NCI-H2107 (cell line): ENCODE measurements at places on chromosomes 11 and 22.

DNA sequence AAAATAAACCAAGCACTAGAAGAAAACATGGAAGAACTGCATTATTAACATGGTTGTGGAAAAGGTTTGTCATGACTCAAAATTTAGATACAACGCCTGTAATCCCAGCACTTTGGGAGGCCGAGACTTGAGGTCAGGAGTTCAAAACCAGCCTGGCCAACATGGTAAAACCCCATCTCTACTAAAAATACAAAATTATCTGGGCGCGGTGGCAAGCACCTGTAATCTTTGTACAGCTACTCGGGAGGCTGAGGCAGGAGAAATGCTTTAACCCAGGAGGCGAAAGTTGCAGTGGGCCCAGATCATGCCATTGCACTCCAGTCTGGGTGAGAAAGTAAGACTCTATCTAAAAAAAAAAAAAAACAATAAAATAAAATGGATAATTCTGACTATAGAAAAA lies 23.7 kb downstream of the GNB1L start:
- no peak for DNase-seq

- DNase-seq = no peak
These were observed 52.5 kb upstream of the KCNQ1OT1 start for GRCh38 chr11:2752204-2752770.

GRCh38 chr11:10604798-10605197 lies 36.3 kb upstream of the LYVE1 start:
- DNase-seq = no peak

- DNase-seq = no peak
These were observed 115.1 kb downstream of the DCDC1 start for GRCh38 chr11:31254415-31254814.

DNA sequence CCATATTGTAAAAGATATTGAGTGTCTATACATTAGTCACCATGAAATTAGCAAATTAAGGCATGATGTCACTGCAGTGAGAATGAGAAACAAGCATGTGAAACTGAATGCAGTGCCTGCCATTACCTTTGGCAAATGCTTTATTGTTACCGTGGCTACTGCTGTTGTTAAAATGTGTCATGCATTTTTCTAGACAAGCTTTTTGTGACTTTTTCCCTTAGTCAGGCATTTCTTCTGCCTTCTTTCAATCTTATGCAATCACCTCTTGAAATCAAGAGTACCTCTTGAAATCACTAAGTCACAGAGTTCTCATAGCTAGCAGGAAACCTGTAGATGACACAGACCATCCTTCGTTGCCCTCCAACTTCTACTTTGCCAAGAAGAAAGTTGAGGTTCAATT lies 461.7 kb upstream of the TENM4 start:
- DNase-seq = no peak

GRCh38 chr11:93054279-93054678 lies 84.8 kb downstream of the MTNR1B start:
- DNase-seq = no peak

- DNase-seq = no peak
These were observed 30.3 kb downstream of the MYO18B start for GRCh38 chr22:25772288-25772687.

DNA sequence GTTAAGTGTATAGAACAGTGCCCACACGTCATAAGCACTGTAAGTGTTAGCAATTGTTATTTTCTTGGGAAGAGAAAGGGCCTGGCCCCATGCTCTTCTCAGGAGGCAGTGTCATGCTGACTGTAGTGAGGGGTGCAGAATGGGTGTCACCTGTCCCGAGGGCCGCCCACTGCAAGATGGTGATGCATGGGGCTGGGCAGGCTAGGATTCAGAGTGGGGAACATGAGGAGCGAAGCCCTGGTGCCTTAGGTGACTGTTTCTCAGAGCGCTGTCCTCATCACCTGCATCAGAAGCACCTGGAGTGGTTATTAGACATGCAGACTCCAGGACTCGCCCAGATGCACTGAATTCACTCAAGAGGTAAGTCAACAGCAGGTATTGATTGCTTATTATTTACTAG lies 101.0 kb upstream of the PARVA start:
- DNase-seq = peak; percentile 61
